ENCODE measurements at places on chromosomes 6 and 20.

DNA sequence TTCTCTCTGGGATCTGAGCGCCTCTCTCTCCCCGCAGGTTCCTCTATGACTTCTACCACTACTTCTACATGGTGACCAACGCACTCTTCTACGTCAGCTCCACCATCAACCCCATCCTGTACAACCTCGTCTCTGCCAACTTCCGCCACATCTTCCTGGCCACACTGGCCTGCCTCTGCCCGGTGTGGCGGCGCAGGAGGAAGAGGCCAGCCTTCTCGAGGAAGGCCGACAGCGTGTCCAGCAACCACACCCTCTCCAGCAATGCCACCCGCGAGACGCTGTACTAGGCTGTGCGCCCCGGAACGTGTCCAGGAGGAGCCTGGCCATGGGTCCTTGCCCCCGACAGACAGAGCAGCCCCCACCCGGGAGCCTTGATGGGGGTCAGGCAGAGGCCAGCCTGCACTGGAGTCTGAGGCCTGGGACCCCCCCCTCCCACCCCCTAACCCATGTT, 36.3 kb upstream of the MRGBP start:
- DNase-seq: no peak

DNA sequence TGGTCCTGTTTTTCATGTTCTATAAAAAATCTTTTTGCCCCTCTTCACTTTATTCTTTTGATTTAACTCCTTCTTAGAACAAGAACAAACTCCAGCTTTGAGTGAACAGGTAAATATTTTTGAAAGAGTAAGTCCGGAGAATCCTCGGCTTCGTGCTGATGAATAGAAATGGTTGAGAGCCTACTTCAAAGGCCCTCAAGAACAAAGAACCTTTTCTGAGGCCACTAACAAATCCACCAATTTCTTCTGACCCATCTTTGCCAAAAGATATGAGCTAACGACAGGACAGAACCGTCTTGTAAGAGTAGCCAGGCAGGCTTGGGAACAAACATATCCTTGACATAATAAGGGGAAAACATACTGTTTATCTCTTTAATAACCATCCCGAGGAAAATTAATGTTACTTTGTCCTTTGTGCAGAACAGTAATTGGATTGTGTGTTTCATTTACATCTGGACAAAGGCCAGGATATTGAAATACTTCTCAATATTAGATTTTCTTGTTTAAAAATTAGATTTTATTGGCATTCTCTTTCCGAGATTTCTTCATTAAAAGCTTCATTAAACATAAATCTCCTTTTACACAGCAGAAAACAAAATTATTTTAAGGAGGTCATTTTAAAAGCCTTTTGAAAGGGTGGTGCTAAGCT, 52.9 kb downstream of the NOX3 start:
- no peak for DNase-seq

DNA sequence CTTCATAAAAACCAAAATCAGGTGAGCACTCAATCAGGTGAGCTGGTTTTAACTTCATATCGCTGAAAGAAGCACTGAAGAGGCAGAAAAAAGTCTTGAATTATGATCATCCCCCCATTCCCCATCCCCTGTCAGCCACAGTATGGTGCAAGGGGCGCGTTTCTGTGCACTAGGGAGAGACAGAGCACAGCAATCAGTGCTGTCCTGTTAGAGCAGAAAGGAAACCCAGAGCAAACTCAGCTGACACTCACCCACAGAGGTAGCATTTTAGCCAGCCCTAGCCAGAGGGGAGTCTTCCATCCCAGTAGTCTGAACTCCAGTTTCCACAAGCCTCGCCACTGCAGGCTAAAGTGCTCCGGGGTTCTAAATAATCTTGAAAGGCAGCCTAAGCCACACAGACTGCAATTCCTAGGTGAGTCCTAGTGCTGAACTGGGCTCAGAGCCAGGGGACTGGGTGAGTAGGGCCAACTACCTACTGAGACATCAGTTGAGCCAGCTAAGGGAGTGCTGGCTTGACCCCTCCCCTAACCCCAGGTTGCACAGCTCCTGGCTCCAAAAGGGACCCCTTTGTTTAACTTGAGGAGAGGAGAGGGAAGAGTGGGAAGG, 1352.6 kb upstream of the GJE1 start:
- no peak for DNase-seq

DNA sequence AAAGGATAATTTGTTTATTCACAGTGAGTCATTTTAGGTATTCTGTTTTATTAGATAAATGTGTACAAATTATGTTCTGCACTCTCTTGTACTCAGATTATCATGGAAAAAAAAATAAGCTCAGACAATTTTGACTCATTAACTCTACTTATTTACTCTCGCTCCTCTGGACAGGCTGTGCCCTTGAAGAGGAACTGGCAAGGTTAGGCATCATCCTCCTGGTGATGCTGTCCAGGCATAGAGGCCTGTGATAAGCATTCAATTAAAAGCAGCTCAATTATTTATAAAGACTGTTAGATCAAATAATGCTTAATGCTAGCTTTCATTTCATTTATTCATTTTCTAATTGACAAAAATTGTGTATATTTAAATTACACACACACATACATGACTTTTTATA, 518.5 kb downstream of the TENT5A start:
- no peak for DNase-seq

DNA sequence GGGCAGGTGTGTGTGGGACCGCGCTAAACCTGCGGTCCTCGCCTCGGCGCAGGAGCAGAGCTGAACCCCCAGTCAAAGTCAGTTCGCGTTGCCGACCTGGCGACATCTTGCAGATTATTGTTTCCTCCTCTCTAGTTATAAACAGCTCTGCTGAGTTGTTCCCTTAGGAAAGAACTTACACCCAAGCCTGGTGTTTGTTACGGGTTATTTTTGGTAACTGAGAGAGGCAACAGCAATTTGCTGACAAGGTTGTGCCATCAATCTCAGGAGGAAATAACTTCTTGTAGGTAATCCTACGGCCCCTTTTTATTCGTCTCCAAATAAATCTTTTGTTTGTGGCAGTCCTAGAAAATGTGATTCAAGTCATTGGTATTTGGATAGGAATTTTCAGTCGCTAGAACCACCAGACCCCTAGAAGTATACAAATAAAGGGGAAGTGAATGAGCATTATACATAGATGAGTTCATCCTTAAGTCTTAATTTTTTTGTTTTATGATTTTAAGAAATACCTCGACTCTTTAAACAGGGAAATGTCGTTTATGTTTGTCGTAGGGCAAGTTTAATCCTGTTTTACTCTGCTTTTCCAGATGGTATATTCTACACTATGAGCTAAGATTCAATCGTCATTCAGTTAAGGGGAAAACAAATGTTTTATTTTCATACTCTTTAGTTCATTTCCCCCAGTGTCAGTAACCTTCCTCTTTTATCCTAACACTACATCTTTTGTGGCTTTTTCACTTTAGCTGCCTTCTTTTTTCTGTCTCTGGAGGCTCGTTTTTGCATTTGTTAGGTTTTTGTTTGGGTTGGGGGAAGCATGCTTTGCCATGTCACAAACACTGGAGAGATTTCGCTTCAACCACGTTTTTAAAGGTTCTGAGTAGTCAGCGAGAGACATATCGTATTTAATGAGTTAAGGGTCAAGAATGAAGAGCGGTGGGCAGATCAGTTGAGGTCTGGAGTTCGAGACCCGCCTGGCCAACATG, 1.2 kb downstream of the PM20D2 start:
- DNase-seq: no peak

- DNase-seq: no peak
Observed at GRCh38 chr20:36587388-36588070, 14.1 kb downstream of the TGIF2 start.

- no peak for DNase-seq
Observed at GRCh38 chr6:14306151-14306906, 188.8 kb downstream of the CD83 start.

- no peak for DNase-seq
Observed at GRCh38 chr20:57548177-57549058, 12.5 kb upstream of the PCK1 start.

DNA sequence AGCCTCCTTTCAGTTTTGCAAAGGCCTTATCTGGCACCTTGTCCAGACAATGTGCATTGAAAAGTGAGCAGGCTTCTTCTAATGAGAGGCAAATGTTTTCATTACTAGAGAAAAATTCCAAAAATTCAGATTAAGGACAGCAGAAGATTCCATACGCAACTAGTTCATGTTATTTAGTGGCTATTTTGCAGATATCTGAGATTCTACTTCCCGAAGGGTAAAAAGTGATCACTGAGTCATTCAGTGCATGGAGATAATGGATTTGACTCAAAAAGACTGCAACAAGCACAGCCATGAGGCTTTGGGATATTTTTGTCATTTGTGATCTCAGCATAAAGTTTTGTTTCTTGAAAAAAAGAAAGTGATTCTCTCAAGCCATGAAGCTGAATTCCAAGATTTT, 29.9 kb downstream of the METTL24 start:
- no peak for DNase-seq

- DNase-seq: no peak
Observed at GRCh38 chr6:151506761-151507160, 12.9 kb downstream of the CCDC170 start.

- no peak for DNase-seq
Observed at GRCh38 chr20:18144541-18145099, 7.0 kb downstream of the KAT14 start.

DNA sequence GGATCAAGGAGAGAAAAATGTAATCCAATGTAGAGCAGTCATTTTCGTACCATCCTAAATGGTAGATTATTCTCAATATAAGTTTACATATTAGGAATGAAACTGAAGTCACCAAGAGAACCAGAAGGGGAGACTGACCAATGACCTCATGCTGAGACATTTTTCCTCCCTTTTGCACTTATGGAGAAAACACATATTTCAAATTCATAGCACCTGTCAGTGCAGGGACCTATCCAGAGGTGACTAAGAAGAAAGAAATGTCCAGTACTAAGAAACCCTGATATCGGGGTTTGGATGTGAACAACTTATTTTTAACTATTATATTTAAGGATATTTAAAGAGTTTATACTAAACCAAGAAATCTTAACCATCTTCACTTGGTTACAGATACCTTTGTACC, 16.6 kb upstream of the LYRM2 start:
- DNase-seq: no peak

- no peak for DNase-seq
Observed at GRCh38 chr20:3059489-3059888, 11.9 kb upstream of the OXT start.

DNA sequence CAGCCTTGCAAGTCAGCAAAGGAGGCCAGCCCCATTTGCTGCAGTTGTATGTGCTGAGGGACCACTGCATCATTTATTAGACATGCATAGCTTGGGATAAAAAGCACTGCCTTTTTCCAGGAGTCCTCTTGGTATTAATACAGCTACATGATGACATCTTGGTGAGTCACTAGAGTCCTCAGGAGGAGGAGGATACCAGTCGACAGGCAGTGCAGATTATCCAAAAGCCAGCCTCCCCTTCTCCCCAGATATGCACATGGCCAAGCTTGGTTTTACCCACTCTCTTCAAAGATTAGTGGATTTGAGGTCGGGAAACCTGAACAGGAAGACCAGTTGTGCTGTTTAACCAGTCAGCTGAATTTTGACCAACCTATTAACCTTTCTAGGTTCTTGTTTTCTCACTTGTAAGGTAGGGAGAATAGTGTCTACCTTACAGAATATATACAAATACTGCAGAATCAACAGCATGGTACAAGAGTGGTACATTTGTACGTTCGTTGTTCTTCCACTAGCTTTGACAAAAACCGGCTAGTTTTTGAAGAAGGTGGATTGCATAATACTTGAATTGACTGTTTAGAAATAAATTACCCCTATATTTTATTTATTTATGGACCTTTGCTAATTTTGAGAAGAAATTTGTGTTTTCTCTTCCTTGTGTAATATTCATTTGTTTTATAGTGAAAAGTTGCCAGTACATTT, 31.9 kb downstream of the VAPB start:
- no peak for DNase-seq

Measured in cortex of kidney (tissue), 1 donor.